ENCODE measurements at places on chromosomes 6 and 20.

DNA sequence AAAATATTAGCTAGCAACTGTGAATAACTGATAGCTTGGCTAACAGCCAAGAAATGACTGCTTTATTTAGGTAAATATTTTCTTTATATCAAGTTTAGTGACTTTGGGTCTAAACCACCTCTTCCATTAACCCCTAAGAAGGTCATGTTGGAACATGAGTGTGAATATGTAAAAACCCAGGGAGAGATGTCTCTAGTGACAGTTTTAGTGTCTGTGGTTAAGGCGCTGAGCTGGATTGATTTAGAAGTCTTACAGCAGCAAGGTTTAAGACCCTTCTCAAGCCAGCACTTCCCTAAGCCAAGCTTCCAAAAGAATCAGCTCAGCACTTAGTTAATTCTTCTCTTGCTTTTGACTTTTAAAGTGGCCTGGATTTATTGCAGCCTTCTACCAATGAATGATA lies 11.4 kb upstream of the SIRT5 start:
- DNase-seq, result no peak

- no peak for DNase-seq
Observed at GRCh38 chr6:40732878-40733277, 145.7 kb upstream of the LRFN2 start.

DNA sequence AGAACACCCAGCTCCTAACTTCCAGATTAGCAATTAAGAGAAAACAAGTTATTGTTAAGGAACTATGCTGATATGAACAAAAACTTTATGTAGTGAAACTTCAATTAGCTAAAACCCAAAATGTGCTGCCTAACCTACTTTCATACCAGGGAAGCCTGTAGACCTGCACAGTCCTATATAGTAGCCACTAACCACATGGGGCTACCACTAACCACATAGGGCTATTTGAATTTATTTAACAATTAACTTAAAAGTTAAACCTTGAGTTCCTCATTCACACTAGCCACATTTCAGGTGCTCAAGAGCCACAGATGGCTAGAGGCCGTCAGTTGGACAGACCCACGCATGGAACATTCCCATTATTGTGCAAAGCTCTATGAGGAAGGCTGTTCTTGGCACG lies 72.4 kb upstream of the LAMP5 start:
- DNase-seq, result no peak

DNA sequence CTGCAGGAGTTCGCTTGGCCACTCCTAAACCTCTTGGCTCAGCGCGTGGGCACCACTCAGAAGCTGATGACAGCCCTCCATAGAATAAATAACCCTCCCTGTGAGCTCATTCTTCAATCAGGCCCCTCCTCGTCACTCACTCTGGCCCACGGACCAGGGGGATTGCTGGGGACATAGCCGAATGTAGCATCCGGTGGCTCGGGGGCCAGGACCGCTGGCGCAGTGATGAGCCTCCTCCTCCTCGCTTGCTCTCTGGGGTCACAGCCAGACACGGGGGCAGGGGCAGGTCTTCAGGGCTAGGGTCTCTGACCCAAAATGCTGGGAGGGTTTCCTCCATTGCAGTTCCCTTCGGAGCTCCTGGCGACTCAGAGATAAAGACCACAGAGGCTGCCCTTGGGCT lies 79.9 kb downstream of the TFAP2C start:
- no peak for DNase-seq

DNA sequence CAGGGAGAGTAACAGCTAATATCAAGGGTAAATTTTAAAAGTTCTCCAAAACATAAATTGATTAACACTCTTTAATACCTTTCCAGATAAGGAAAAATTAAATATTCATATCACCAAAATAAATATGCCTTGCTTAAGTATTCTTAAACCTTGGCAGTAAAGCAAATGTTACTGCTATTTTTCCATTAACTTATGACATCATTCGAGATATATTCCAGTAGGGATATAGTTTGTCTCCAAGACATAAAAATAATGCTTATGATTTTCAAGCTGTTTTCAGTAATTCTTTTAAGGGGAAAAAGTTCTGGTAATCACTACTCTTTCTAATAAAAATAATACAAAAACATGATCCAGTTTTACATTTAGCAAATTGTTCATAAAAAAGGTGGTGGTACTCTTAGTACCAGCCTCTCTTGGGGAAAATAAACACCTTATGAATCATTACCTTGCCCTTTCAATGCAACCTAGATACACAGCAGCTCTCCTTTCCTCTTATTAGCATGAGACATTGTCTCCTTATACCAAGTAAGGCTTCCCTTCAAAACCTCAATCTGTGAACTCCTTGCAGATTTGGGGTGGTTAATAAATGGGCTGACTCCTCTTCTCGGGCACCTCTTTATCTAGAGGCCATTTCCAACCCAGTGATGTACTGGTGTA lies 31.5 kb upstream of the LTV1 start:
- no peak for DNase-seq

GRCh38 chr20:50249447-50250388 lies 59.1 kb downstream of the CEBPB start:
- no peak for DNase-seq

GRCh38 chr6:46381057-46381456 lies 110.2 kb downstream of the RCAN2 start:
- DNase-seq, result no peak

DNA sequence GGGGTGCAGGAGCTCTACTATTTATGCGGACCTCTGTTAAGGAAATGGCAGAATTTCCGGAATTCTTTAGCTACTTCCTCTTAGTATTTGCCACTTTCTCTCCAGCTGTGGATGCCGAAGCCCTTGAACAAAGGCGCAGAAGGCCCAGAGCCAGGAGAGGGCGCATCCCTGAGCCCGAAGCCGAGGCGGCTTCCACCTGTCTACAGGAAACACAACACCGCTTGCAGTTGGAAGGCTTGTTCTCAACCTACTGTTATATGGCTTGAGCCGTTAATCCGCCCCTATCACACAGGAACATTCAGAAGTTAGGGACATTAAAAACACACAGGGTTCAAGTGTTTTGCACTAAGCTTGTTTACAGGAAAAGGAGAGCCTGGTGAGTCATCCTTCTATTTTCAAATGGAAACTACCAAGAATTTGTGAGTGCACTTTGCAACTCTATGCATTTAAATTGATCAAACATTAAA lies 417.1 kb downstream of the BCKDHB start:
- no peak for DNase-seq

- no peak for DNase-seq
Observed at GRCh38 chr6:43712579-43712978, 25.0 kb upstream of the MRPS18A start.

- DNase-seq, result no peak
Observed at GRCh38 chr6:82080767-82081166, 166.8 kb downstream of the IBTK start.

DNA sequence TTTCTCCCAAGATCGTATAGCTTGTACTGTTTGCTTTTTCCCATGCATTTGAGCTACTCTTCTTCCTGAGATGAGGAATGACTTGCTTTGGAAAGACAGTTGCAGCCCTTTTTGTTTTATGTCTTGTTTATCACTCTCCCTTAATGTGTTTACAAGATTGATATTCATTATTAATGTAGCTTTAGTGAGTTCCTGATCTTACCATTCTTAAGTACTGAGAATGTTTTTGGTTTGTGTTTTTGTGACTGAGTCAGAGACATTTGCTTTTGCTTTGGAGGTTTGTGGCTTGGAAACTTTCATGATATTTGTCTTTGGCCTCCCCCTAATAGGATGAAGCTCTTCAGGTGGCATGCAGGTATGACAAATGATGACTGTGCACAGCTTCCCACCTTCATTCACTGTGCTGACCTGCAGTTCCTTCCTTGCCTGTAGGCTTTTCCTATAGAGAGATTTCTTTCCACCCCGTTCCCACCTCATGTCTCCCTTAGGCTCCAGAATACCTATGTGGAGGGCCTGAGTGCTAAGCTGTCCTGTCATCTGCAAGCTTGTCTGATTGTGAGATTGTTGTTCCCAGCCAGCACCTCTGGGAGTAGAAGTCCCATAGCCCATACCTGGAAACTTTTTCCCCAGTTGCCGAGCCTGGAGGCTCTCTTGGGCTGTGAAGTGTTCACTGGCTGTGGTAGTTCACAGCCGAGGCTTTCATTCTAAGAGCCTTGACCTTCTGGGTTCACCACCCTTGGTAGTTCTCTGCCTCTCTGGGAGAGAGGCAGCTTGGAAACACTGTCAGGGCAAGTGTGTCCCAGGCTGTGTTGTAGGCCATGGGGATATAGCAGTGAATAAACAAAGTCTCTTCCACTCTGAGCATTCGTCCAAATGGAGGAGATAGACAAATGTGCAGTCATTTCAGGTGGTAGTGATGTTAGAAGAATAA lies 27.1 kb downstream of the CDS2 start:
- no peak for DNase-seq

DNA sequence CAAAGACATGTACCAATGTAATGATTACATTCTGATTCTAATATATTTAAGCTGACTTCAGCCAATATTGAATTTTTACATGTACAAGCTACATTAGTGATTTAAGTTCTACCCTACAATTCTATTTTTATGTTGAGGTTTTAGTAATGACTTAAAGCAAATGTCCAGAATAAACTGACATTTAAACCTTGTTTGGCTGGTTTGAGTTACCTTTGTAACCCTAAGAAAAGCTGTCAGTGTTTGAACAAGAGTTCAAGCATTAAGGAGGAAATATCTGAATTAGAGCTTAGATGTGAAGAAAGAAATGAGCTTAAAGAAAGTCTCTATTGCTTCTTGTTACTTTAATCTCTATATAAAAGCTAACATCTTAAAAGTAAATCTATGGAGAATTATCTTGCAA lies 710.6 kb upstream of the EPHA7 start:
- no peak for DNase-seq

GRCh38 chr20:57379263-57379647 lies 11.9 kb upstream of the RBM38 start:
- no peak for DNase-seq

- DNase-seq, result no peak
Observed at GRCh38 chr6:38504996-38505395, 134.7 kb downstream of the BTBD9 start.

DNA sequence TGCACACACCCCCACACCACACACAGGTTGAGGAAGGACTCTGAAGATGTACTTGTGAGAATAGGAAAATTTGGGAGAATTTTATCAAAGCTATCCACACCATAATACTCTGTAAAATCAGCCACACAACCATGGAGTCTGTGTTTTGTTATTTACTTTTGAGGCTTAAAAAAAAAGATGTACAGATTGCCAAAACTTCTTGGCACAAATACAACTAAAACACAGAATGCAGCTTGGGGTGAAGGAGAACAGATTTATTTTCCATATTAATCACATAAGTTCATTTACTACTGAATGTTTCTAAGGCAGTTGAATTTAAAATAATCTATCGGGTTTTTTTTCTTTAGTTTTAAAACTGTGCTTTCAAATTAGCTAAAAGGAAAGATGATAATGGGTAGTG lies 32.8 kb upstream of the KCNQ5 start:
- no peak for DNase-seq

GRCh38 chr6:14193524-14193923 lies 76.0 kb downstream of the CD83 start:
- DNase-seq, result no peak

GRCh38 chr6:127497410-127497809 lies 21.7 kb downstream of the MTCL3 start:
- DNase-seq, result no peak

- DNase-seq, result no peak
Observed at GRCh38 chr20:34426026-34426425, 63.0 kb downstream of the ITCH start.

DNA sequence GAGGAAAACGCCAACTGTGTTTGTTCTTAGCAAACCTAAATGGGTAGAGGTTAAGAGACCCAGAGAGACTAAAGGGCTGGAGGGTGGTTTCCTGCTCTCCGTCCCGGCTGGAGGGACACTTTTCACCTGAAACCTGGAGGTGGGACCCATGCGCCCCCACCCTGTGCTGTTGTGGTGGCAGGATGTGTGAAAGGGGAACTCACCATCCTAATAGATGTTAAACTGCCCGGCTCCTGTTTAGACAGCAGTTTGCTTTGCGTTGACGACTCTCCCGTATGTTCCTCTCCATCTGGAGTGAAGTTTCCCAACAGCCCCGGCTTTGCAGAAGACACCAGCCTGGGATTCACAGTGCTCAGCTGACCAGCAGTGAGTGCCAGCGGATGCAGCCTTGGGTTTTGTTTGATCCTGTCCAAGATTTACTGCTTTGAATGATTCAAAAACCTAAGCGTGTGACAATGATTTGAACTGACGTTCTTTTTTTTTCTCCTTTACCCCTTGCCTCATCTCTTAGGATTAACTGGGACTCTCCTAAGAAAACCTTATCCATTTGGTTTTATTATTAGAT lies 66.0 kb downstream of the CDH4 start:
- DNase-seq, result no peak

DNA sequence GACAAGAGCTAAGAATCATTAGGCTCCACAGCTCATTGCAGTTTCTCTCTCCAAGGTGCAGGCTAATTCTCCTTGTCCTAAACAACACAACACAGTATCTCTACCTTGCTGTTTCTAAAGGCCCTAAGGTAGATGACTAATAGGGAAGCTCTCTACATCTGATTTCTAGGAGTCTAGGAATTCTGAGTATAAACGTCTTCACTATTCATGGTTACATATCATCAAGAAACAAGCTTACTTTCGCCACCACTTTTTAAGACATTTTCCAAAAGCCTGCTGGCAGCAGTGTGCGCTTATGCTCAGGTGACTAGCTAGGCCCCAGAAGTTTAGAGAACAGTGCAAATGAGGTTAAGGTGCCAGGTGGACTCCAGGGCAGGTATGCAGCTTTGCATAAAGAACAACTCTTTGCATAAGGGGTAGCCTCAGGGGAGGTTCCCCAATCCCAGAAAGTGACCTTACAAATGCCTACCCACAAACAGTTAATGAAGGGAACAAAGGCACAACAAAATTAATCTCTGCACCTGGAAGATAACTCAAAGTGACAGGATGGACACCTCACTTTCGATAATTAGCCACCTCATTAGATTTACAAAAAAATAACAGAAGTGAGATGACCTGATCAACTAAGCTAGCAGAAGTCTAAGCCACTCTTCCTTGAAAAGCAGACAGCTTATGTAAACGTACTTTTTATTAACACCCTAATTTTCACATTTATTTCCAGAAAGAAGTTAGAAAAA lies 20.1 kb downstream of the B4GALT5 start:
- no peak for DNase-seq

DNA sequence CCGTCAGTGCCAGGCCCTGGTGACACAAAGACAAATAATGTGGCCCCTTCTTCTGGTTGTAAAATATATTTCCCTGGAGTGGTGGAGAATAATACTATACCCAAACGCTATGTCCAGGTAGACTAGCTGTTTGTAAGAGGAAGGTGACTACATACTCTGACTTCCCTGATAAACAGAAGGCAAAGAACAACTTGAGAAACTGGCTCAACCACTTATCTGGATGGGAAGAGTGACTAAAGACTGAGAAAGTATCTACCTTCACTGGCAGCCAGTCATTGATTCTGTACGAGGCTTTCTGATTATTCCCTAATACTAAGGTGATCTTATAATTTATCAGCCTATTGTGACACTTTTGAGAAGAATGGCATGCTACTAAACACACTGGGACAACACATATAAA lies 569.7 kb downstream of the EPHA7 start:
- DNase-seq, result no peak

GRCh38 chr6:117307655-117308054 lies 42.3 kb downstream of the VGLL2 start:
- no peak for DNase-seq

GRCh38 chr6:1486387-1486786 lies 97.0 kb downstream of the FOXF2 start:
- DNase-seq, result no peak
